ENCODE measurements at places on chromosomes 12 and 14.

DNA sequence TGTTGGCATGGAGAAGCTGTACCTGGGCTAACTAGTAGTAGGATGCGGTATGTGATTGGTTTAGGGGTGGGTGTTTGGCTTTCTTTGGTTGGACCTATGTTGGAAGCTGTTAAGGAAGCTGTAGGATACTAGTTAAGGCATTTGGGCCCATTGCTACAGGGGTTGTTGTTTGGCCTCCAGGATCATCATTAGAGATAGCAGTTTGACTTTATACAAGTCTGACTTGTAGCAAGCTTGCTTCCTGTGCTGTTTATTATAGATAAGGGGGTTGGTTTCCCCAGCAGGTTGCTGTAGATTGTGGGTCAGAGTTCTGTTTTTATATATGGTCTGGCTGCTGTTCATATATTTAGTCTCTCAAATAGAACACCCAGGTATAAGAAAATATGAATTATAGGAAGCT lies 1.4 kb upstream of the PRIM1 start:
- DNase-seq: no peak

- DNase-seq: no peak
Observed at GRCh38 chr12:125050446-125050845, 14.8 kb upstream of the AACS start.

- no peak for DNase-seq
Observed at GRCh38 chr14:98908050-98908449, 363.9 kb downstream of the BCL11B start.

DNA sequence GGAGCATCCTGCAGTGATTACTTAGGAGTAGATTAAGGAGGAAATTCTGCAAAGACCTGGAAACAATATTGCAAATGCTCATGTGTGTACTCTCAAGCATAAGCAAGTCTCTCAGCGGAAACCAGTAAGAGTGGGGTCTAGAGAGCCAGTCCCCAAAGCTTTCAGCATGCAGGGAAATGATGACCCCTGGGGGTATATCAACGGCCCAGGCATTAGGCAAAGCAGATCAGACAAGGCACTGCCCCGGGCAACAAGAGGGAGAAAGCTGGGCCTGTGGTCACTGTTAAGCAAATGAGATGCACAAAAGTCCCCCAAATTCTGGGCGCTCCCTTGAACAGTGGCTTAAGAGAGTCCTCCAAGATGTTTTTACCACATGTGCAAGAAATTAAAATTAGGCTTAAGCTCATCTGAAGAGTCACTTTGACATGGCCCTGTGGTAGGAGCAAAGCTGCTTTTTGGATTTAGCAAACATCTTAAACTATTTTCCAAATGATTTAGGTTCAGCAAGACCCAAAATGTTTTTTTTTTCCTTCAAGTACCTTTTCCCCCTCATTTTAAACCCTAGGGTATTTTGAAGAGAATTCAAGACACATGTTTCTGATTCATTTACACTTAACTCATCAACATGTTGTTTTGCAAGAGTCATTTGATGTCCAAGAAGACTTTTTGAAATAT lies 457.1 kb upstream of the TBX3 start:
- no peak for DNase-seq

DNA sequence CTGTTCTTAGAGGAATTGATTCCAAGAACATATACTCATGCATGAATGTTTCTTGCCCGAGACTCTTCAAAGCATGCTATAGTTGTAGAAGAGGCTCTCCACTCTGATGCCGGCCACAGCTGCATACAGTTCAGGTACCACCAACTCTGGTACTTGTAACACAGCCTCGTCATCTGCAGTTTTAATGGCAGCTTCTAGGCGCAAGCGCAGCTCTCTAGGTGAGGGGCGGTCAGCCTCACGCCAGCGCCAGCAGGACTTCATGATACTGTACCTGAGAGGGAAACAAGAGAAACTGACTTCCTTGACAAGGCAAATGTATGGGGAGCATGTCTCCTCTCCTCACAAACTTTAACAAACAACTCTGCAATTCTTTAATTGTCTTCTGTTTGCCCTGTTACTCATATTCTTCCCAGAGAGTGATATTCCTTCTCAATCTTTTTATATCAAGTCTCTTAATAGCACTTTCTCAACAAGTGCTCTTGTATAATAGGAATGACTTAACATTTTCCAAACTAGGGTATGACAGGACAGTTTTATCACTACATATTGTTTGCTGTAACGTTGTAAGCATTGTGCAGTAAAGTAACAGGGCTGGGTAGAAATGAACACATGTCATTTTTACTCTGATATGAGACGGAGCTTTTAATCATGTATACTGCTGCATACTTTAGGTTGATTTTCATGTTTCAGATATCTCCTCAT lies 6.8 kb upstream of the MAGOHB start:
- no peak for DNase-seq

DNA sequence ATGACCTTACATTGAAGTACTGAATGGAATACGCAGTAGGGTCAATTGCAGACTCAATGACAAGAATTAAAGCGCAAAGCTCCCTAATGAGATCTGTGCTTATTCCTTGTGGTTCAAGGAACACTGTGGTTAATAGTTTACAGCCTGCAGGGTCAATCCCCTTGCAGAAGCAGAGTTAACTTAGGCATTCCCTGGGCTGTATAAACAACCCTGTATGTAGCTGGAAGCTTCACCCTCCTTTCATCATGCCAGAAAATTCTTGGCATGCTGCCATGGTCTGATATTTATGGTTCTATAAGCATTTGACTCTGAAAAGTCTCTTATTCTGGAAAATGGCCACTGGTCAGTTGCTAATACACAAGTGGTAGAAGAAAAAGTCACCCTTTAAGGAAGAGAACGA lies 227.7 kb downstream of the NOVA1 start:
- peak; percentile 50 for DNase-seq
